ENCODE measurements at places on chromosomes 7 and 10.

GRCh38 chr7:68185631-68186456, 1189.2 kb downstream of the TYW1 start:
- DNase-seq: no peak

GRCh38 chr10:3025026-3025683, 42.2 kb upstream of the PFKP start:
- no peak for DNase-seq

DNA sequence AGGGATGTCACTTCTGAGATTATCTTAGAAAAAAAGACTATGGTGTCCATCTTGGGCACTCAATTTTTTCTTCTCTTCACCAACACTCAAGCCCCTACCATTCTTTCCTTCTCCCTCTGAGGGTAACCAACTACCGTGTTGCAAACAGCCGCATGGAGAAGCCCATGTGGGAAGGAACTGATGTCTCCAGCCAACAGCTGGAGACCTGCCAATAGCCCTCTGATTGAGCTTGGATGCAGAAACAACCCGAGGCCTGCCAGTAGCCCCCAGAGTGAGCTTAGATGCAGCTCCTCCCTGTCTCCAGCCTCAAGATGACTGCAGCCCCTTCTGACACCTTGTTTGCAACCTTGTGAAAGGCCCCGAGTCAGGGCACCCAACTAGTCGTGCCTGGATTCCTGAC, 36.4 kb upstream of the CHCHD3 start:
- DNase-seq: peak; percentile 46

DNA sequence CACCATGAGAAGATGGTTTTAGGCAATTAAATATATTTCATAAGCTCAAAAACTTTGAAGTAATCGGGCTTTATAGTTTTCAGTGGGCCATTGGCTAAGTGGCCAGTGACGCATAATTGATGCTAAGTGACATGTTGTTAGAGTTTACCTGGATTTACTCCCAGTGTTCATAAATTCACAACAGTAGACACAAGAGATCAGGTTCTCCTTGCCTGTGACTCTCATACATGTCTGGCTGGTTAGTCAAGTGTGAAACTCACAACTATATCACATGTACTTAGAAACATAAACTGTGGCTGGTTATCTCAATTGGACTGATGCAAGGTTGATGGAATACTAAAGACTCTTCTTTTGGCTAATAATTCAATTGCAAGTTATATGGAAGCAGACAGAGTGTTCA, 26.2 kb downstream of the ASB15 start:
- DNase-seq: no peak

DNA sequence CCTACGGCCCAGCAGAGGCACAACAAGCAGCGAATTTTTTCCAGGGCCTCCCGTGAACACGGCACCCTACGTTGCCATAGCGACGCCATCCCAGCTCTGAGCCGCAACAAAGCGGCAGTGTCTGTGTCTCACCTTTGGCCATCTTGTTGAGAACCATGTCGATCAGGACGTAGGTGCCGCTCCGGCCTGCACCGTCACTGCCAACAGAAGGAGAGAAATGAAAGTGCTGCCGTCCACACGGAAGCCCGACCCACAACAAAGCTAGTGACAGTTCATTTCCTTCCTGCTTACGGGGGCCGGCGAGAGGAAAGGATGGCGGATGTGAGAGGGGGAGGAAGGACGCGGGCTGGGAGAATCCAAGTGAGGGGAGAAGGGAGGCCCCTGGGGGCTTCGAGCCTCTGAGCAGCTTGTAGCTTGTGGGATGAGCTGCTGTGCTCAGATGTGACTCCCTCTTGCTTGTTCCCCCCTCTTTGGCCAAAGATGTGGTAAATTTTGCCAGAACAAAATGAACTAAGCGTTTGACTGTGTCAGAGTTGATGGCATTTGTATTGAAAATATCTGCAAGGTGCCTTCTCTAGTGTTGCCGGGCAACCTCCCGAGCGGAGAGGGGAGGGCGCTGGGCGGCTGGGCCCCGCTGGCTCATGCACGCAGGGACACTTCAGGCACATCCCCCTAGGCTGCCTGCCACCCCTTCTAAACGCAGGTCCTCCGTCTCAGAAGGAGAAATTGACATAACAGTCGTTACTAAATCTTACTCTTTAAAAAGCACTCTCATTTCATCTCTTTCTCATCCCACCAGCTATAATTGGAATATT, 232.2 kb downstream of the DNAJB6 start:
- peak; percentile 64 for DNase-seq

DNA sequence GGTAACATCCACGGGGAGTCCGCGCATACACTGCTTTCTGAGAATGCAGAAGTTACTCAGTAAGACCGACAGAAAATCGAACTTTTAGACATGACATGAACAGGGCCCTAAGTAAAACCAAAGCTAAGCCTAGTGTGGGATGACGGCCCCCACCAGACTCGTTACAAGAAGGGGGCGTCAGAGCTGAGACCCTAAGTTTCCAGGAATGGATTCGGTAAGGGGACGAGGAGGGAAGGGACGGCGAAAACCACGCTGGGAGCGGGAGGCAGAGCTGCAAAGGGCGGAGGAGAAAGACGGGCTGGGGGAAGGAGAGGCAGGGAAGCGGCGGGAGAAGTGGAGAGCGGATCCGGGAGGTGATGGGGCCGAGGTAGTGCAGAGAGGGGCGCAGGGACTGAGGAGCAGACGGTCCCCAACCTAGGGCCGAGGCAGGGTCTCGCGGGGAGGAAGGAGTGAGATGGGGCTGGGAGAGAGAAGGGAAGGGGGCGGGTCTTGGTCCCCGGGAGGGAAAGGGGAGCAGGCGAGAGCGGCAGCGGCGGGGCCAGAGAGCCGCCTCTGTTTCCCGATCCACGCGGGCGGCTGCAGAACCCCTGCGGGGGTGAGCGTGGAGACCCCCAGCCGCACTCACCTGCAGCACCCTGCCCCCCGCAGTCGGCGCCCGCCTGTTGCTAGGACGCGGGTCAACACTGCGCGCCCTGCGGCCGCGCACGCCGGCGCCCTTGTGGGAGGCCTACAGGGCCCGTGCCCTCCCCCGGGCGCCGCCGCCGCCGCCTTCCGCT, 513 bp downstream of the ODAD2 start:
- peak; percentile 73 for DNase-seq

GRCh38 chr7:101201695-101202602, 1.1 kb upstream of the MOGAT3 start:
- no peak for DNase-seq

- no peak for DNase-seq
Measured at GRCh38 chr10:119705434-119705831, 20.4 kb upstream of the INPP5F start.

DNA sequence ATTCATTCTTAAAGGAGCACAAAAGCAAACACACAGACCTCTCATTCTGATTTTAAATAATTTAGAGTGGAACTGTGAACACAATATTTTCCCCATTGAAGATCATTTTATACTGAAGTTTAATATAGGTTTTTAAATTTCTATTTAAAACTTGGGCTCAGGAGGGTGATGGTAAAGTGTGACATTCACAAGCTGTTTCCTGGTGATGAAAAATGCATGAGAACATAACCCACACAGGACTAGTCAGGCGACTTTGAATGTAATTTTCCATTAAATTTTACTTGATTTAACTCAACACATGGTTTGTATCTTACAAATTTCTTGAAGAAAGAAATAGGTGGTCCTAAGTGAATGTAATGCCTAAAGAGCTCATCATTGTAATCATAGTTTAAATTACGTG, 143.6 kb downstream of the CDK14 start:
- DNase-seq: no peak

- no peak for DNase-seq
Measured at GRCh38 chr10:92239151-92239599, 51.7 kb downstream of the CPEB3 start.

DNA sequence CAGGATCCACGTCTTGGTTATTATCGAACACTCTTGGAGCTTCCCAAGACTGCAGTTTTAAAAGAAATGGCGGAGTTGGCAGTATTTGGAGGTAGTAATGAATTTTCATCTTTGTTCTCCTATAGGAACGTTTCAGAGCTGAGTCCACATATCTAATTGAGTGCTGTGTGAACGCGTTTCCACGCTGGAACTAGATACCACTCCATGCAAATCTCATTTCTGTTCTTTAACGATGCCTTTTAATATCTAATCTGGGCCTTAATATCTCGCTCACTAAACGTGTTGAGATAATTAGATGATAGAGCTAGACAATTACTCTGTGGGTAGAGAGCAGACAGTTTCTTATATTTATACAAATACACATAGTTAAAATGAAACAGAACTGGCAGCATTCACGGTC, 523.6 kb downstream of the DNAJB6 start:
- DNase-seq: no peak

GRCh38 chr7:939843-940242, 14.6 kb downstream of the ADAP1 start:
- DNase-seq: no peak

DNA sequence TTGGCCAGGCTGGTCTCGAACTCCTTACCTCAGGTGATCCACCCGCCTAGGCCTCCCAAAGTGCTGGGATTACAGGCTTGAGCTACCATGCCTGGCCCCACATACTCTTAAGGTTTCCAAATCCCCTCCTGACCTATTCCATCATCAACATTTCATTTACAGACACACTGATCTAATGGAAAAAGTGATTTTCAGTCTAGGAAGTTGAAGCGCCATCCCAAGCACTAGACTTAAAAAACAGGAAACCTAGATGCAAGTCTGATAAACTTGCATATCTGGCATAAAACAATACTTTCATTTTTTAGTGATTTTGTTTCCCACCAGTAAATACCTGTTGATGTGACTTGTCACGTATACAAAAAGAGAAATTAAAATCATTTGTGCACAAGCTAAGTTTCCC, 44.0 kb downstream of the DNMBP start:
- no peak for DNase-seq

DNA sequence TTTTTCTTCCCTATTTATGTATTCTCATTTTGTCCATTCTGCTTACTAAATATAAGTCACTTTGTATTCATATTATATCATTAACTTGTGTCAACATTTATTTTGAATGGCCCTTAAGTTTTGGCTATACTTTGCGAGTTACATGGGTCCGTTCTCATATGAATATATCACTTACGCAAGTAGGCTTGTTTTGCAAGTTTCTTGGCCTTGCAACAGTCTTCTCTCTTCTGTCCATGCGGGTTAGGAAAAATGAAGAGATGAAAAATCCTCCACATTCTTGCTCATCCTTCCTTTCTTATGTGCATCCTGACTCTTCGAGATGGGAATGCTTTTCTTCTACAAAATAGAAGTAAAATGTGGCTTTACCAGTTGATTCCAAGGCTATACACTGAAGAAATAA, 82.8 kb downstream of the GPR158 start:
- DNase-seq: no peak

DNA sequence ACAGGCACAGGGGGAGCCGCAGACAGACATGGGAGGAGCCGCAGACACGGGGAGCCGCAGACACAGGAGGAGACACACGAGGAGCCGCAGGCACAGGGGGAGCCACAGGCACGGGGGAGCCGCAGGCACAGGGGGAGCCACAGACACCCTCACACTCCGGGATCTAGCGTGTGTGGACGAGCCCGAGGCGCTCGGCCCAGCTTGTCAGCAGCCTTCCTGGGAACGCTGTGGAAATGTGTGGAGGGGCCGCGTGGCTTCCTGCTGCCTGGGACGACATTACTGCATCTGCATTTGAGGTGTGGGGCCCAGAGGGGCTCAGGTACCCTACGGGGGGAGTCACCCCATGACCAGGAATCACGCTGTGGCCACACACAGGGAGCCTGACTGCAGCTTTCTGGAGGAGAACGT, 313.2 kb downstream of the PTPRN2 start:
- DNase-seq: no peak

DNA sequence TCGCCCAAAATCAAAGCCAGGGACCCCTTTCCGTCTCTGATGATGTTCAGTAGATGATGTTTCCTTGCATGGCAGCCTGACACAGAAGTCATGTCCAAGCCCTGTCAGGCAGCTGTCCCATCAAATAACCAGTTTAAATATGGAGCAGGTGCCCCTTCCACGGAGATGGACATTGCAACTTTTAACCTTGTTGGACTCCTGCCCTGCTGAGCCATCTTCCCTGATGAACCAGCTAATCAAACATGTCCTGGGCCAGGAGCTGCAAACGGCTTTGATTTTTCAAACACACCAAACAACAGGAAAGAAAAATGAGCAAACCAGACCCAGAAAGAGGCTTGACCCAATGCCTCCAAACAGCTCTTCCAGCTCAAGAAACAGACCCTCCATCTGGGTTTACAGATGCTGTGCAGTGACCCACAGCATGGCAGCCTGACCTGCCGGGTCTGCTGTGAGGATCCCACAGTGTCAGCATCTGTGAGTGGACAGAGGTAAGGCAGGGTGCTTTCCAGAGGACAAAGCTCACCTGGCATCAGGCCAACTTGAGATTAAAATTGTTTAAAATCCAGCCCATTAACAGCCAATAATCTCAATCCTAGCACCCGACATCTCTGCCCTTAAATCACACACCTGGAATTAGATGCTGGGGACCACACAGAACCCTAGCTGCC, 372.6 kb downstream of the GRID1 start:
- no peak for DNase-seq

- no peak for DNase-seq
Measured at GRCh38 chr7:99504281-99504602, 220 bp upstream of the ZKSCAN5 start.

DNA sequence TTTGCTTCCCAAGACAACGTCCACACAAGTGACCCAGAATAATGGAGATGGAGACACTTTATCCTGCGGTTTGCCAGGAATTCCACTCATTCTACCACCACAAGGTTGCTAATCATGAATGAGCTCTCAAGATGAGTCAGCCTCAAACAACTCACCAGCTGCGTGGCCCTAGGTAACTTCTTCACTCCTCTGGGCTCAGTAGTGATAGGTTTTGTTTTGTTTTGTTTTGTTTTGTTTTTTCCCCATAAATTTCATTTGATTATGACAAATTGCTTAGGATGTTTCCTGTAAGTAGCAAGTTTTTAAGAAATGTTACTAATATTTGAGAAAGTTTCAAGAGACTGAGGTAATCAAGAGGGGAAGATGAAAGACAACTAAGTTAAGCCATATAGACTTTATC, 286.8 kb downstream of the PARD3 start:
- DNase-seq: no peak

GRCh38 chr7:156100086-156100485, 287.8 kb upstream of the SHH start:
- DNase-seq: no peak

- no peak for DNase-seq
Measured at GRCh38 chr7:116215551-116215950, 5.2 kb downstream of the TES start.

GRCh38 chr10:125624800-125625199, 58.2 kb downstream of the TEX36 start:
- no peak for DNase-seq

- DNase-seq: no peak
Measured at GRCh38 chr10:71250842-71251241, 38.5 kb downstream of the UNC5B start.

GRCh38 chr10:108014145-108014901, 849.8 kb upstream of the SORCS1 start:
- no peak for DNase-seq

DNA sequence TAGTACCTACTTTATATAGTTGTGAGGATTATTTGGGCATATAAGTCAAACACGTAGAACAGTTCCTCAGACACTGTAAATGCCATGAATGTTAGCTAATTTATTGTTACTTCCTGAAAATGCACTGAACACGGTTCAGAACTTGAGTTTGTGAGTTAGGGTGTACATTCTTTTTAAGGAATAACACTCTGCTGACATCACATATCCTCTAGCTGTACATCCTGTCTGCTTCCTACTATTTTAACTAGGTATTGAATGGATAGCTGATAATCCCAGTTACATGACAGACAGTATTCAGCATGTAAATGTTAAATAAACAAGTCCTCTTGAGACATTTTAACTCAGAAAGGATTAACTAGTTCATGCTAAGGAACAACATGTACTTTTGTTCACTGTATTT, 16.0 kb downstream of the SAMD8 start:
- DNase-seq: no peak

All from right lung (tissue), 10 donors.